ENCODE measurements at places on chromosomes 1 and 21. TPM values are rescaled to one million over a fixed set of nuclear protein-coding genes. Genes with fewer than 3 reads are reported as not detected.

DNA sequence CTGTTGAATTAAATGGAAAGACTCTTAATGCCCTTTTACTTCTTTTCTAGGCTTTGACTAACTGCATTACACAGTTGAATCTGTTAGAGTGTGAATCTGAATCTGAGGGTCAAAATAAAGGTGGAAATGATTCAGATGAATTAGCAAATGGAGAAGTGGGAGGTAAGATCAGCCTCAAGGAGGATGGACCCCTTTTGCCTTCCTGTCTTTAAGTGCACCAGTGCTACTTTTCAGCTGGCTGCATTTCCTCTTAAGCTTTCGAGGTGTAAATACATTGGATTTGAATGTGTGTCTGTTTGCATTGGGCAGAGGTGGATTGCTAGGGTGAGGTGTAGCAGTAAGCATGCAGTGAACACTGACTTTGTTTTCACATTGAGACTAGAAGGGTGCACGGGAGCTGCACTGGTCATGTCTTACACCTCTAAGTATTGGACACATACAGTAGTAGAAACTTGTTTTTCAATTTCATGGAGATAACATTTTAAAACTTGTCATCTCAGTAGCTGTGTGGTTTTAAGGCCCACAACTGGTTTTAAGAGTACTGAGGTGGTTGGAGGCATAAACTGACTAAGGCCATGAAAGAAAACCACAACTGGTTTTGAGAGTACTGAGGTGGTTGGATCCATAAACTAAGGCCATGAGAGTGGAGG lies 35.4 kb downstream of the MIA3 start:
- no peak overlapping the region for H3K27ac ChIP-seq
- no peak for DNase-seq
- H3K4me1 ChIP-seq: no peaks in the 10 kb centered on the region
- H3K27me3 ChIP-seq: no peaks in the 10 kb centered on the region

GRCh38 chr1:35885961-35886558 lies 3.1 kb downstream of the AGO1 start:
- DNase-seq: no peak
- peak overlapping the region; percentile 10 for H3K27ac ChIP-seq
- peaks cover 18% of the 10 kb centered on the region for H3K36me3 ChIP-seq
- no peaks in the 10 kb centered on the region for H3K4me1 ChIP-seq
- no peaks in the 10 kb centered on the region for H3K27me3 ChIP-seq

DNA sequence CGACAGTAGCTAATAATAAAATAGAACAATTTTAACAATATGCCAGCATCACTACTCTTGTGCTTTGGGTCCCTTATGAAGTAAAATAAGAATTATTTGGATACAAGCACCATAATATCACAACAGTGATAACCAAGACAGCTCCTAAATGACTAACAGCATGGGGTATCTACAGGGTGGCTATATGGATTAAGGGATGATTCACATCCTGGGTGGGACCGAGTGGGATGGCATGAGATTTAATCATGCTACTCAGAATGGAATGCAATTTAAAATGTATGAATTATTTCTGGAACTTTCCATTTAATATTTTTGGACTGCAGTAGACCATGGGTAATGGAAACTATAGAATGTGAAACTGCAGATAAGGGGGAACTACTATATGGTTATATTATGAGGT lies 28.1 kb upstream of the B3GALNT2 start:
- H3K27ac ChIP-seq: no peak overlapping the region
- no peaks in the 10 kb centered on the region for H3K36me3 ChIP-seq
- H3K4me3 ChIP-seq: no peak overlapping the region
- no peak for DNase-seq

DNA sequence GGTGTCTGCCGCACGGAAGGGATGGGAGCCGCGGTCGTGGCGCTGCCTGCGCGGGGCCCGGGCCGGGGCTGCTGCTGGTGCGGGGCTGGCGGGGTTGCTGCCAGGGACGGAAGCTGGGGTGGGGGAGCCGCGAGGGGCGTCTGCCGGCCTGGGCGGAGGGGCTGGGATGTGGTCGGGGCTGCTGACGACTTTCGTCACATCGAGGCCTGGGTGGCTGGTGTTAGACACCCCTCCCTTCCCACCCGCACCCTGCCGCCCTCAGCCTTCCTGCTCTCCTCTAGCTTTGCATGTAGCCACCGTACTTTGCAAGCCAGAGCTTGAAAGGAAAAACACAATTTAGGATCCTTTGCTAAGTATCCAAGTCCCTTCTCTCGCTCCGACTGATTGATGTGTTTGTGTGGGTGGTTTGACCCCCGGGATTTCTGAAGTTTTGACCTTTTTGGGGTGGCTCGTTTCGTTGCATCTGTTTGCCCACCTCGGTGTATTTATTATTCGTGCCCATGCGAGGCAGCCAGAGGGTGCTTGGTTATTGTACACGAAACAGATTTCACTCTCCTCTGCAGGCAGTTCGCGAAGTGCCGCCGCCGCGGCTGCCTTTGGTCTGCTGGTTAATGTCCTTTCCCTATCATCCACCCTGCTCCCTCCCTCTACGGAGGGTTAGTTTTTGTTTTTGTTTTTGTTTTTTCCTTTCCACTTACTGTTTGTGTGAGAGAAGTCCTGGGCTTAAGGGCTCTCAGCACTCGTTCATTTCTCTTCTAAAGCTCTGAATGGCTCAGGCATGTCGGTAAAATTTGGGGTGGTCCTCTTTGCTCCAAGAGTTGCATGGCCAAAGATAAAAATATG lies 868 bp downstream of the C1orf21 start:
- no peaks in the 10 kb centered on the region for H3K36me3 ChIP-seq
- DNase-seq: peak; percentile 63
- no peaks in the 10 kb centered on the region for H3K27me3 ChIP-seq

- no peak for DNase-seq
- no peaks in the 10 kb centered on the region for H3K4me1 ChIP-seq
- no peaks in the 10 kb centered on the region for H3K36me3 ChIP-seq
- no peaks in the 10 kb centered on the region for H3K27me3 ChIP-seq
- peak overlapping the region; percentile 20 for H3K4me3 ChIP-seq
Measured at GRCh38 chr1:204466416-204467405, 27.9 kb downstream of the PIK3C2B start.

Gene TNFRSF4
- total RNA-seq: 0.79 TPM

Gene KCNT2
- total RNA-seq: 14.1 TPM

Data from right atrium auricular region (tissue), 2 donors.